Breast epithelium (tissue), 4 donors: ENCODE measurements at places on chromosomes 6 and 20. TPM values are rescaled to one million over a fixed set of nuclear protein-coding genes. Genes with fewer than 3 reads are reported as not detected.

Gene TFAP2C
- total RNA-seq = 66.9 TPM

Gene AFG1L
- total RNA-seq = 4.0 TPM

DNA sequence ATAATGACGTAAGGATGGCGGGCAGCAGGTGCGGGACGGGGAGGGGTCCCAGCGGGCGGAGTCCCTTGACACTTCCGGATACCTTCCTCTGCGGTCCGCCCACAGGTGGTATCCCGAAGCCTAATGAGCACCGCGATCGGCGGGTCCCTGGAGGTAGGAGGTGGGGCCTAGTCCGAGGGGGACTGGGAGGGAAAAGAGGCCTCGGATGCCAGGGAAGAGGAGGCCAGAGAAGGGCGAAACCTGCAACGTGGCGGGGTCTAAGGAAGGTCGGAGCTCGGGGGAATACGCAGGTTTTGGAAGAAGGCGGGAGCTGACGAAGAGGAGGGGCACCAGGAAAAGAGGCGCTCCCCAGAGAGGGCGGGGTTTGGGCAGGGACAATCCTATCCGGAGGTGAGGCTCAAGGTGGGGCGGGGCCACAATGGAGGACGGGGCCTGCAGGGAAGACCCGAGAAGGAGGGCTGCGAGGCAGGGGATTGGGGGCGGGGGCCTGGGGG is 3.7 kb downstream of the PRSS16 start:
- no peaks in the 10 kb centered on the region for H3K4me1 ChIP-seq
- H3K27me3 ChIP-seq = no peaks in the 10 kb centered on the region
- H3K36me3 ChIP-seq = no peaks in the 10 kb centered on the region
- peak overlapping the region; percentile 25 for H3K4me3 ChIP-seq

- no peak overlapping the region for H3K4me3 ChIP-seq
- no peaks in the 10 kb centered on the region for H3K36me3 ChIP-seq
- no peaks in the 10 kb centered on the region for H3K27me3 ChIP-seq
- peaks cover 8% of the 10 kb centered on the region for H3K4me1 ChIP-seq
- DNase-seq = no peak
Observed at GRCh38 chr6:13811627-13812358, 2.6 kb downstream of the MCUR1 start.

- H3K27me3 ChIP-seq = no peaks in the 10 kb centered on the region
- no peaks in the 10 kb centered on the region for H3K4me1 ChIP-seq
- no peak overlapping the region for H3K4me3 ChIP-seq
- no peaks in the 10 kb centered on the region for H3K36me3 ChIP-seq
- no peak overlapping the region for H3K27ac ChIP-seq
Observed at GRCh38 chr20:63419299-63419698, 53.2 kb downstream of the KCNQ2 start.

- H3K27me3 ChIP-seq = no peaks in the 10 kb centered on the region
- no peaks in the 10 kb centered on the region for H3K36me3 ChIP-seq
- no peaks in the 10 kb centered on the region for H3K4me1 ChIP-seq
- DNase-seq = no peak
Observed at GRCh38 chr6:154502553-154502952, 7.9 kb downstream of the CNKSR3 start.
